Stimulated activated CD8-positive, alpha-beta memory T cell treated with anti-CD3 and anti-CD28 coated beads, Interleukin-15, amount 100 ng/mL, for 4 hours (primary cell): ENCODE measurements at places on chromosomes 3 and 15.

DNA sequence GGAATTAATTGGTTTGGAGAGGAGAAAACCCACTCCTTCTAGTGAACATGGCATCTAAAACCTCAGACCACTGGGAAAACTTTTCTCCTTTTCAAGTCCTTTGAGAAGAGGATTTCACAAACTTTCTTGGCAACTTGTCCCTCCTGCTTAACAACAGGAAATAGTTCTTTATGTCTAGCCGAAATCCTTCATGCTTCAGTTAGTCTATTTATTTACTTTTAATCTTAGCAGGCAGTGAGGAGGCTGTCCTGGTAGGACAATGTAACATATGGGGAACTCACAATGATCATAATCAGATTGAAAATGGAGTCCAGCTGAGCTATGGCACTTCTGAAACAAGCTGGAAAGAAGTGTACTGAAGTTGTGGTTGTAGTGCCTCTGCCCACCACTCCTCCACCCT, 50.6 kb downstream of the KY start:
- DNase-seq, result no peak

- no peak for DNase-seq
Observed at GRCh38 chr3:4533489-4534443, 40.6 kb downstream of the ITPR1 start.

- no peak for DNase-seq
Observed at GRCh38 chr3:106719583-106719982, 657.7 kb upstream of the CCDC54 start.

- no peak for DNase-seq
Observed at GRCh38 chr3:53545310-53545995, 51.0 kb downstream of the CACNA1D start.

DNA sequence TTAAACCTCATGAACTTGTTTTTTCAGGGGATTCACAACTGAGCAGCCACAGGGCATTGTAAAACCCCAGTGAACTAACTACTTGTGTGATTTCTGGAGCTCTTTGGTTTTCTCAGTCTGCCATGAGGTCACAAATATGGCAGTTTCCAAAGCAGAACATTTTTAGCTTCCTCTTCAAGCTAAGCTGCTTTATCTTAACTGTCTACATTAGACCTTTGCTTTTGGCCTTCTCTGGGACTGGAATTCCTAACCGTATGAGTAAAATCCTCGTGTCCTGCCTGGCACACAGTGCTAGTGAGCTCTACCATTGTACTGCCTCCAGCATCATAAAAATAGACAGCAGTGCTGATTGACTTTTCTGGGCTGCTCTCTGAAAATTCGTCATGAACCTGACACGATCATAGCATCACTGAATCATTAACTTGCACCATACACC, 22.1 kb downstream of the CDIN1 start:
- DNase-seq, result no peak

GRCh38 chr3:139259398-139259797, 84.4 kb upstream of the MRPS22 start:
- no peak for DNase-seq

DNA sequence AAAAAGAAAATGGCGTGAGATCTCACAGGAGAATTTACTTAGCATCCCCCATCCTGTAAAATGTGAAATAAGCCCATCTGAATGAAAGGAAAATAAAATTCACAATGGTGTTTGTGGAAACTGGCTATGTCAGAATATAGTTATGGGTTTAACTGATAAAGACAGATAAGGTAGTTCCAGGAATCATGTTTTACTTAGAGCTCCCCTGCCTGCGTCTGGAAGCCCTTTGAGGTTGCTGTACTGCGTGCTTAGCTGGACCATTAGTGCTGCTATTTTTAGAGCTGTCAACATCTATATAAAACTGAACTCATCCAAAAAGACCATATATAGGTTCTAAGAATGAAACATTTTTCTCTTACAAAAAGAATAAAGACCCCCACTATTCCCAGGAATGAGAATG, 130.8 kb downstream of the LSAMP start:
- DNase-seq, result no peak

DNA sequence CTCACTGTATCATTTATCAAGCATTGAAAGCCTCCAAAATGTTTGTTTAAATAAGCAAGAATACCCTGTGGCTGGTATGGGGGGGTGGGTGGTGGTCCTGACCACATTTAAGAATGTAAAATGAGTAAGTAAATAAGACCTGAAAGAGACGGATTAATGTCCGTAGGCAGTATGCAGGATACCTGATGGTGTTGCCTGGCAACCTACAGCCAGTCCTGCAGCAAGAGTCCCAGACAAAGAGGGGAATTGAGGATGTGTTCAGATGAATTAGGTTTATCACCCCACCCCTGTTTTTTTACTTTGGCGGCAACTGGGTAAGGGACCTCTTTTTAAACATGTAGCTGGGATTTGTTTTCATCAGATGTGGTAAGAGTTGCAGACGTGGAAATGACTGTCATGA, 99.8 kb upstream of the BFSP2 start:
- no peak for DNase-seq

- no peak for DNase-seq
Observed at GRCh38 chr3:124078953-124079911, 87.3 kb upstream of the ROPN1 start.

DNA sequence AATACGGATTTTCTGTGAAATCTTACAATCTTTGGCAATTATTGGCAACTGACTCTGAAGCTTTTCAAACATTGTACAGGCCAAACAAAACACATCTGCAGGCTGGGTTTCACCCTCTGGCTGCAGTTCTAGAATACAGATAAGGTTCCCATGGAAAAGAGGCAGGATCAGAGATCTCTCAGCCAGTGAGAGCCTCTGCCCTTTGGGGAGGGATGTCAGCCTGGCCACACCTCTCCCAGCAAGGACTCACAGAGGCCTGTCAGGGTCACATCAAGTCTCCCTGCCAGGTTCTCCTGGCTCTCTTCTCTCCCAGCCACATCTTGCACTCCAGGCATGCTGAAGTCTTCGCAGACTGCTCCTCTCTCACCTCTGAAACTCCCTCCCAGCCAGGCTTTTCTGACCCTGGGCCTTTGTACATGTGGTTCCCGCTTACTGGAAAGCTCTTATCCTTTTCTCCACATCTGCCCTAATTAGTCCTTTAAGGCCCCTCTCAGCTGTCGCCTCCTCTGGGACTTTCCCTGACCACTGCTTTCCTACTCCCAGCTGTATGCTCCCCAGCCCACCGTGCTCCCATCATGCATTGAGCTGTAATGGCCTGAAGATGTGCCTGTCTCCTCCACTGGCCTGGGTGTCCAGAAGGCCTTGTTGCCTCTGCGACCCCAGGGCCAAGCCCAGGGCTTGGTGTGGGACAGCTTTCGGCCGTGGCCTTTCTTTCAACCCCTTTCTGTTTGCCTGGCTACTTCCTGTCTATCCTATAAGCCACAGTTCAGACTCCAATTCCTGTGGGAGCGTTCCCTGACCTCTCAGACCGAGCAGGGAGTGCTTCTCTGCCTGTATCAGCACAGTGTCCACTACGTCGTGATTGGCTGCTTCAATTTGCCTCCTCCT, 4.3 kb downstream of the RBP1 start:
- DNase-seq, result no peak

- DNase-seq, result no peak
Observed at GRCh38 chr3:114504941-114505628, 211.3 kb downstream of the TIGIT start.

DNA sequence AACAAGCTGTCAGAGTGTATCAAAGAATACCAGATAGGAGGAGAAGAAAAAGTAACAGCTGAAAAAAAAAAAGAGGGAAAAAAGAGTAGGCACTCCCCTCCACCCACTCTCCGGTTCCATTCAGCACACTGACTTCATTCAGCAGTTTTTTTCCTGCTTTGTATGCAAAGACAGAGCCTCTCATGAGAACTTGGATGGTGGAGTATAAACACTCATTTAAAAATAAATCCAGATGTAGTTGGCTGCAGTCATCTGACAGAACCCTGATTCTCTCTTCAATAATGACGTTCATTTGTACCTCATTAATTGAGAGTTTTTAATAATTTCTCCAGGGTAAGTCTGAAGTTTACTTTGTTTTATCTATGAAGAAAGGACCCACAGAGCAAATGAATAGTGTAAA, 81.0 kb downstream of the TMEM108 start:
- no peak for DNase-seq

- no peak for DNase-seq
Observed at GRCh38 chr15:73344056-73344455, 24.7 kb downstream of the HCN4 start.

DNA sequence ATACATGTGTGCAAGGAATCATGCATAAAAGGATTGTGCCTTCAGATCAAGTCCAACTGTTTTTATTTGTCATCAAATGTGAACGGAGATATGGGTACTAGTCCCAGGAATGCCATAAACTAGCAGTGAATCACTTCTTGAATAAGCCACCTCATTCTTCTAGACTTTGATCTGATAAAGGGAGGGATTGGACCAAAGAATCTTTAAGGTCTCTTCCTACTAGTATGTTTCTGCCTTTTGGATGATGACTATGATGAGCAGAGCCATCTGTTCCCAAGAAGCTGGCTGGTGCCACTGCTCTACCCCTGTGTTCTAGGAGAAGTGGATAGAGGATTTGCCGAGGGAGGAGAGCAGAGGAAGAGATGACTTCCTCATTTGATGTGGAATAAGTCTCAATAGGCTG, 28.8 kb upstream of the UACA start:
- DNase-seq, result no peak

DNA sequence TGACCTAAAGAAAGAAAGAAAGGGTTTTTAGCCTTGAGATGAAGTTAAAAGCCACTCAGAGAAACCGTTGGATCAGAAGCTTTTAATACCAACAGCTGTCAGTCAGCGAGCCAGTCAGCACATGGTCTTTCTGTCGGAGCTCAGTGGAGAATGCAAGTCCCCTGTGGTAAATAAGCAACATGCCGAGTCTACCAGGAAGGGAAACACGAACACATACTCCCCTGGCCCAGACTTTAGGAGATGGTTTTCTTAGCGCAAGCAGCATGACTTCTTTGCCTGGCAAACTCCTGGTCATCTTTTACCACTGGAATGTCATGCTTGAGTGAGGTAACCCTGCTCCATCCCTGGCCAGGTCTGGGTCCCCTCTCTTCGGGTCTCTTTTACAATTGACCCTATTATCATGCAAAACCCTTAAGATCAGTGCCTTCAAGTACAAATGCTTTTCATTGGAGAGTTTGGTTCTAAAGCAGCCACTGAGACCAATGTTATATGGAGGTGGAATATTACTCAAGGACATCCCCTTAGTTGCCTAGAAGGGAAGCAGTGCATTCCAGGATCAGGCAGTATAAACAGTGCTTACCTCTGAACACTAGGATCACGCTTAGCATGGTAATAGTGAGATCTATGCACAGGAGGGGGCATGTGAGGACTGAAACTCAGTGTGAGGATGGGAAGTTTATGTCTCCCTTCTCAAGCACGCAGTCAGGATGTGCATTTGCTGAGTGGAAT, 28.2 kb downstream of the SLCO3A1 start:
- no peak for DNase-seq

DNA sequence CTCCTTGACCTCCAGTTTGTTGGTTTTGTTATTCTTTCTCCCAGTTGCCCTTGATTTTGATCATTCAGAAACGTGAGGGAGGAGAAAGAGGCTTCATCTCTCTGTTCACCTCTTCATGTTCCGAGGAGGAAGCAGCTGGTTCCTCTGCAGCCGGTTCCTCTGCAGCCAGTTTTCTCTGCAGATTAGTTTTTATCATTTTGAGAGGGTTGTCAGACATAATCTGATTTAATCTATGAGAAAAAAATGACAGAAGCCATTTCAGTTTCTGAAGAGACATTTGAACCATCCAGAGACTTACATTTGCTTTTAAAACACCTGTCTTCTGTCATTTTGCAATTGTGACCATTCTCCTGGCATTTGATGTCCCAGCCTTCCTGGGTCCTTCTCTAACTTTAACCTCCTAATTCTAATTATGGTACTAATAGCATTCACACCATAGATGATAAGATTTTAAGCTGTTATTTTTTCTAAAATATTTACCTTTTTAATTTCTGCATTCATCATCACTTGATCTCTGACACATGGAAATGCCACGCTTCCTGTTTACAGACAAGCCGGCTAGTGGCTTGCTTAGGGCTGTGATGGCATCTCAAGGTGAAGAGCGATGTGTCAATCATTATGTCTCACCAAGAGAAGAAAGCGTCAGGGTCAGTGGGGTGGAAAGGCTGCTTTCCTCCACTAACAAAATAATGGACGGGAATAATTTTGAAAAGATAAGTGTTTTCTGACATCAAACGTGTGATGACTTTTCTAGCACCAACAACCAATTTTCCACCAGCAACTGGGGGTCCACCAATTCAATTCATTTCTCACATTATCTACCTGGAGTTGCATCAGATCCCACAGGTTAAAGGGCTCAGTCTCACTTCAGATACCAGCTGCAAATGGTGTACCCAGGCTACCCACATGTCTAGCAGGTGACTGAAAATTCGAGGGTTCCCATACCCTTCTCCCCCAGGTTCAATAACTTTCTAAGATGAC, 76.4 kb downstream of the CHRNA7 start:
- DNase-seq, result no peak

DNA sequence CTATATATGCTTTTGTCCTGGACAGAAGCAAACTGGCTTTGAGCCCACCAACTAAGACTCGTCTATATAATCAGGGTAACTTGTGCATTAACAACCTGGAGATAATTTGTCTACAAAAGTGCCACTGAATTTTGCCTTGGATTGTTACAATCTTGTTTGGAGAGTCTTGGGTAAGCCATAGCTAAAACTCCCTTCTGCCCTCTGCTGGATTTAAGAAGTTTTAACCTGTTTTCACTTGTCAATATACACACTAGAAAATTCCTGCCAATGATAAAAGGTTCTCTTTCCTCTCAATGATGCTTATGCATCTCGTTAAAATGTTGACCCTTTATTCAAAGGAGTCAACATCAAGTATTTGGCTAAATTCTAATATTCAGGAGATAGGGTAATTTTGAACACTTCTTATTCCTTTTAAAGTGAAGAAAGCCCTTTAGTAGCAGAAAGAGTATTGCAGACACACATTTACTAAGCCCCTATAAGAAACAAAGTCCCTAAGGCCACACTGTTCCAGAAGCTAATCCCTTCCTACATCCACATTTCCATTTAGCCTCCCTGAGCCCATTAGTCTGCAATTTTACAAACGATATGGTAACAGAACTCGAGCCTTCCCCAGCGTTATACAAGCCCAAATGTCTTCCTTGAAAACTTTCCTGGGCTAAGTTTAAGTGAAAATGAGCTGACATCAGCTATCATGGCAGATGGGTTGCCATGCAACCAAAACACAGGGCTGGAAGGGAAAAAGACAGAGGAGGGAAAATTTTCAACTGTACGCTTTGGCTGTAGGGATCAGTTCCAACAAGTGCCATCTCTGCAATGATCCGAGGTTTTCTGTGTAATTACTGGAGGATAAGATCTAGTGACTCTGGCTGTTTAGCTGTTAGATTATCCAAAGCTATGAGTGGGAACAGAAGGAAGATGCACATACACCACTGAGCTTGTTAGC, 75.9 kb upstream of the FGF12 start:
- DNase-seq, result no peak

DNA sequence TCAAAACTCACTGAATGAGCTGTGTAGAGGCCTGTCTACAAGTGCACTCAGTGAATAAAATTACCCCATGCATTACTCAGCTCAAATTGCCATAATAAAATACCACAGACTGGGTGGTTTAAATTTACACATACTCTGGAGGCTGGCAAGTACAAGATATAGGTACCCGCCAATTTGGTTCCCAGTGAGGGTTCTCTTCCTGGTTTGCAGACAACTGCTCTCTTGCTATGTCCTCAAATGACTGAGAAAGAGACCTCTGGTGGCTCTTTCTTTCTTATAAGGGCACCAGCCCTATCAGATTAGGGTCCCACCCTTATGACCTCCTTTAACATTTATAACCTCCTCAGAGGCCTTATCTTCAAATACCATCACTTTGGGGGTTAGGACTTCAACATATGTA, 237.0 kb downstream of the CPNE4 start:
- DNase-seq, result no peak
